Activated CD8-positive, alpha-beta T cell treated with anti-CD3 and anti-CD28 coated beads, Interleukin-2, amount 10 ng/mL, durations not matched to agents 7 days and 5 days (primary cell): ENCODE measurements at places on chromosomes 11 and 22.

- no peak for DNase-seq
These were observed 24.3 kb upstream of the OR8D2 start for GRCh38 chr11:124344346-124344745.

GRCh38 chr11:96284917-96285316 lies 58.1 kb downstream of the MAML2 start:
- DNase-seq: no peak

- no peak for DNase-seq
These were observed 14.3 kb upstream of the ACCSL start for GRCh38 chr11:44033411-44033850.

DNA sequence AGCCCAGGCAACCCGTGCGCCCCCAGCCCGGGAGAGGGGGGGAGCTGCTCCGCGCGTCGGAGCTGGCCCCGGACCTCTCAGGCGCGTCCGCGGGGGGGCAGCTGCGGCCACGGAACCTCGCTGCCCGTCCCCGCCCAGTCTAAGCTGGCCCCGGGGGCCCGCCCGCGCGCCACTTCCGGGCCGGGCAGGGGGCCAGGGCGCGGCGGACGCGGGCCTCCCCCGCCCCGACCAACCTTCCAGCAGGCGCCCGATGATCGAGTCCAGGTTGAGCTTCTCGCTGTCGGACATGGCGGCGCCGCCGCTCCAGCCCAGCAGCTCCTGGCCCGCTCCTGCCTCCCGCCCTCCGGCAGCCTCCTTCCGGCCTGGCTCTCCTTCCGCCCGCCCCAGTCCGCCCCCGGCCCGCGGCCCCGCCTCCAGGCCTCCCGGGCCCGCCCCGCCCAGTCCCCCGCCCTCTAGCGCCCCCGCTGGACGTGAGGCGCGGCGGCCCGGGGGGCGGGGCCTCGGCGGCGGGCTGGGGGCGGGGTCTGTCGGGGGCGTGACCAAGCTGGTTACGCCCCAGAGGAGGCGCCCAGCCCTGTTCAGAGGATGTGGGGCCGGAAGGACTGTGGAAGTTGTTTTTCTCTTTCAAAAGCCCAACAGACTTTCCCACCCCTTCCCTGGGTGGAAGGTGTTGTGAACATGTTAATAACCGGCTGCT lies at the start of gene PPP1CA:
TSS of gene PPP1CA (minus strand) at position 364 of the 697 bp plus-strand sequence. CDS start at position 288, 76 bp downstream.
- peak; percentile 92 for DNase-seq

DNA sequence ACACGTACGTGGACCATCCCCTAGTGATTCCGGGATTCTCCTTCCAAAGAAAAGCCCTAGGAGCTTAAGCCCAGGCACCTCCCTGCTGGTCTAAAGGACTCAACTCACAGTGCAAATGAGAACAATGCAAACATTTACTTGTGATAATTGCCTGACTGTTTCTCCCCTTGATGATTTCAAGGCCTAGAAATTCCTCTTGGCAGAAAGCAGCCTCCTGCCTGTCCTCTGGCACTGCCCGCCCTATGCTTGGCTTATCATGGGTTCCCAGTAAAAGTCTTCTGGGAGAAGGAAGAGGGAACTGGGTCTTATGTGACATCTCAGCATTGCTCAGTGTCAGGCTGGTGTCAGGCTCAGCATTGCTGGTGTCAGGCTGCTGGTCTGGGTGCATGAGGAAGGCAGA lies 351.8 kb downstream of the SHANK2 start:
- no peak for DNase-seq

GRCh38 chr11:70526116-70527045 lies 128.1 kb downstream of the CTTN start:
- no peak for DNase-seq

DNA sequence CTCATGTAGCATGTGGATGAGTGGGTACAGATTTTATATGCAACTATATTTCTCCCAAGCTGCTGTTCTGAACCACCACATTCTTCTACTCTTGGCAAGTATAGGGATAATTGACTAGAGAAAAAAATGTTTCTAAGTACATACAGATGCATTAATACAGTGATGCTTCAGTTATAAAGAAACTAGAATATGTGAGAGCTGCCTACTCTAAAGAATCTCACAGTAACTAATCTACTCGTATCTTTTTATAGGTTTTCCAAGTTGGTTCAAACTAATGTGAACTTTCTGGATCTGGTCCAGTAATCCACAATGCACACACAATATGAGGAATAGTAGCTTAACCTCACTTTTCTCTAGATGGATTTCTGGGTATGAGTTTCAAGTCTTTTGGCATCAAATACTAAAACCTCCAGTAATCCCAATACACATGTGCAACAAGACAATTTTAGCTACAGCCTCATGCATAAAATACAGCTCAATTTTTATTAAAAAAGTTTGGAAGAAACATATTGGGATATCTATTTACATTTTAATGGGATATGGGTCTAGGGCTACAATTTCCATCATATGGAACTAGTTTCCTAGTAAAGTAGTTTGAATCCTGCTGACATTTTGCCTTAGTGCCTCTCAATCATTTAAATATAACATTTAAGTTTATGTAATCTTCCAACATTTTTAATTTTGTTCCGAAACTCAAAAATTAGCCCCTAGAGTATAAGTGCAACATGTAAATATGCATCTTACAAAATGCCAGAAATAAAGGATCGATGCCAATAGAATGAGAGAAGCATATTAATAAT lies 2209.7 kb downstream of the LRRC4C start:
- DNase-seq: no peak

DNA sequence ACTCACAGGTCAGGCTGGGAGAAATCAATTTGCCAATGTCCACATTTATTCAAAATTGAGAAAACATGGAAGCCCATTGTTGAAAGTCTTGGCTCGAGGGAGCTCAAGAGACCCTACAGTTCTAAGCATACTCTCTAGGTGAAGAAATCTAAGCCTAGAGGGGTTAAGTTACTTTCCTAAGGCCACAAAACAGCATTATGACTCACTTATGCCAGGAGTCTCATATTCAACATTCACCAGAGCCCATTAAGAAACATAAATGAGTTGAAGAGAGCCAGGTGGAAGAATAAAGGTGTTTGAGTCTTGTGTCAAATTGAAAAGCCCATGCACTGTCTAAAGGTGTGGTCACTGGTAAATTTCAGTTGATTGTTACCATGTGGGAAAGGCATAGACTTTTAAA lies 108.1 kb downstream of the INSC start:
- DNase-seq: no peak

DNA sequence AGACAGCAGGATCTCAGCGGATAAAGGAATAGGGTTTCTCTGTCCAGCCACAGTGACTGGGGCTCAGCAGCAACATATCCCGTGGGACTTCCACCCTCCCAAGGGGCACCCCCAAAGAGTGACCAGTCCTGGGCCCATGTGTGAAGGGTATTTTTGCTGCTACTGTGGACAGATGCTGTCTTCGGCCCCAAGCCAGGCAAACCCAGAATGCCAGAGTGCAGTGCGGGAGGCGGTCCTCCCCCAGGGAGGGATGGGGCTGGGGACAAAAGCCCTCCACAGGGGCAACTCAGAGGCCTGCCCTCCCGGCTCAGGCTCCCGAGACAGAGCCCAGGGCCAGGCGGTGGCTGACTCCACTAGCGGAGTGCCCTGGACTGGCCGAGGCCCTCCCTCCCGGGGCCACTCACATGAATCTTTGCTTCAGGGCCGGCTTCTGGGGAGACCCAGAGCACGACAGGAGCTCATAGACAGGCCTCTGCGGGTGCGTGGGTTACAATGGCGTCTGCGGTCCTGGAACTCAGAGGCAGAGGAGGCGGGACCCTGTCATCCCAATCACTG lies 34.7 kb upstream of the WNT7B start:
- DNase-seq: no peak

DNA sequence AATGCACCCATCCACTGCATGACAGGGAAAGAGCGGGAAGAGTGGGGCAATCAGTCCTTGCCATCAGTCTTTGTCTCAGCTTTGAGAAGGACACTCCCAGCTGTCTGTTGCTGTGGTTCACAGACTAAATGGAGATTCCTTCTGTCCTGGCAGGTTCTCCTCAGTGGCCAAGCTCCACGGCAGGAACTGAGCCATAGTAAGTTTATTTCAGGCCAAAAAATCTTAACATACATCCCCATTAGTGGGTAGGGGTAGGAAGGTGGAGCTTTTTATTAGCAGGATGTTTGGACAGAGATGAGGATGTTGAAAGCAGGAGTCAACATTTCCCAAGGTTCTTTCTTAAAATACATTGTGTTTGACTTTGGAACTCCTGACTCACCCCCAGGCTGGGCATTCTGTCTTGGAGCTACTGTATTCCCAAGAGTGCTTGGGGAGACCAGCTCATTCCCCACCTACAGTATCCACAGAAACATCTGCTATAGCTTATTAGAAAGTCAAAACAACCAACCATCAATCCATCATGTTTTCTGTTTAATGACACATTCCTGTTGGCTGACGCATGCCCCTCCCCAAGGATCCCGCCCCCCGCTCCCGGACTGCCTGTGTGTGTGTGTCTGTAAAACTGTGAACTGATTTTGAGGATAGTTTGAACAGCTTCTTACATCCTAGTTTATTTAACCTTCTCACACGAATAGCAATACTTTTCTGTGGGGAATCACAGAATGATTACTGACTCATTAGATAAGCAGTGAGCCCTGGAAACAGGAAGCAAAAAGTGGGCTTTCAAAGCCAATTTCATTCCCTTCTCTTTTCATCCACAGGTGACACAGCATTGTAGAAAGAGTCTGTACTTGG lies 109.5 kb downstream of the CCDC81 start:
- DNase-seq: no peak

- DNase-seq: no peak
These were observed 3.0 kb downstream of the DKK3 start for GRCh38 chr11:12005476-12005875.

DNA sequence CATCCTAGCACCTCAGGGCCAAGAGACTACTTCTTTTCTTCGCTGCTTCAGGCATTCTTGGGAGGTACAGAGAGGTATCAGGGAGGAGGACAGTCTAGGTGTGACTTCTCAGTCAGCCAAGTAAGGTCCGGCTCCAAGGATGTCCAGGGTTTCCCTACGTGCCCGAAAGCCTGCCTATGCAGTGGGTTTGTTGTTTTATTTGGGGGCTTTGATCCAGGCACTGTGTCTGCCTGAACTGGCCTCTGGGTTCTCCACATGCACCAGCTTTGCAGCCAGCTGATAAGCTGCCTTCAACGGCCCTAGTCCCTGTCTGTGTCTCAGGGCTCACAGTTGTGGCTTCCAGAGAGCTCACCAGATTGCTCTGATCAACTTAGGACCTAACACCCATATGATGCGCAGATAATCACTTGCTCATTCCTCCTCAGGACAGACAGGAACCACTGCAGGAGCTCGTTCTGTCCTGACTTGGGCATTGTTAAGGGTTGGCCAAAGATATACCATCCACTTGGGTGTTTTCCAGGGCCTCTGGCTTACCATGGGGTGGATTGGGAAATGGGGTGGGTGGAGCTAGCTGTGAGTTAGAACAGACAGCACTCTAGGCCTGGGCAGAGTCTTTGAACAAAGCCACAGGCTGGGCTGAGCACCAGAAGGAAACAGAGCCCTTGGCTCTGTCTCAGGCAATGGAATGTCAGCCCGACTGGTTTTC lies 45.5 kb upstream of the CRYBB3 start:
- DNase-seq: no peak

- no peak for DNase-seq
These were observed 2.7 kb upstream of the SEC14L4 start for GRCh38 chr22:30508216-30508615.

DNA sequence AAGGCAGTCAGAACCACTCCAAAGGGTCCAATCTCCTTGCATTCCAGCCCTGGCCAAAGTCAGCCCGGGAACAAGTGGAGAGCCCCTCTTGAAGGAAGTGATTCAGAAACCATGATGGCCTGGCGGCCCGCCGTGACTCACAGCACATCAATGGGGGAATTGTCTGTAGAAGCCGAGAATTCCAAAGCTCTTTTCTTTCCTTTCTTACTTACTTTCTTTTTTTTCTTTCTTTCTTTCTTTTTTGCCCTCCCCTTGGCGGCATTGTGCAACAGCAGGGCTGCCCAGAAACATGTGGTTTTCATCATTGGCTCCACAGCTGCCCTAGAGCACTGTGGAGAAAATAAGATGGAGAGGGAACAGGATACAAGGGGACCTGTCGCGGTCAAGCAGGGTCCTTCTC lies 140.2 kb upstream of the TIMP3 start:
- DNase-seq: no peak

DNA sequence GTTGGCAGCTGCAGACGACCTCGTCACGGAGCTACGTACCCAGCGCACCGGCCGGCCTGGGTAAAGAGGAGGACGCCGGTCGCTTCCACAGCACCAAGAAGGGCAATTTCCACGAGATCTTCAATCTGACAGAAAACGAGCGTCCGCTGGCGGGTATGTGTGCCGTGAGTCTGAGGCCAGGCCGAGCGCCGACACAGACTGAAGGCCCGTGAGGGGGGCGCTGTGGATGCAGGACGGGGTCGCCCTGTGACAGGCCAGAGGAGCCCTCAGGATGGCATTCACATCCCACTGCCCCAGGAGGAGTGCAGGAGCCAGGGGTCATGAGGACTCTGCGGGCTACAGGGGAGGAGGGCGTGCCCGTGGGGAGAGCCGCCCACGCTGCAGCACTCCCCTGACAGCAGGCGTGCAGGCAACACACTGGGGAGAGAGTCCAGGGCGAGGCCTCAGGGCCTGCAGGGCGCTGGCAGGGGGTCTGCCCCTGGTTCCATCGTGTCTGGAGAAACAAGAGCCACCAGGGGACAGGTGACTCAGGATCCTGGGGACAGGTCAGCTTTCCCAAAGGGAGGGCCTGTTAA lies 53.6 kb downstream of the GRAMD4 start:
- peak; percentile 25 for DNase-seq

- peak; percentile 76 for DNase-seq
These were observed at the start of gene APOL1 for GRCh38 chr22:36252754-36253522. Gene APOL1 (plus strand): TSS chr22:36253133. CDS start chr22:36254956, 1,823 bp downstream.

DNA sequence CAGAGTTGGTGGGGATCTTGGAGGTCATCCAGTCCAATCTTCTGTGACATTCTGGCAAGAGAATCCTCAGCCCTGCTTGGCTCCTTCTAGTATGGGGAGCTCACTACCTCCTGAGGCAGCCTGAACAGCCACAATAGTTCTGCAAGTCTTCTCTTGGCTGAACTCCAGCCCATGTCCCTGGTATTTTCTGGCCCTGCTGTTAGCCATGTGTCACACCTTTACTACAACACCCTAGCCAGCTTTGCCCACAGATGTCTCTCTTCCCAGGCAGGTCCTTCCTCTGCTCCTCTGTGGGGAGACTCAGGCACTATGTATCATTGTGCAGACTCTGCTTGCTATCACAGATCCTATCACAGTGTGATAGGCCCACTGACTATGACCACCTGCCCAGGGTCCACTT lies 297.7 kb downstream of the CTTN start:
- DNase-seq: no peak

DNA sequence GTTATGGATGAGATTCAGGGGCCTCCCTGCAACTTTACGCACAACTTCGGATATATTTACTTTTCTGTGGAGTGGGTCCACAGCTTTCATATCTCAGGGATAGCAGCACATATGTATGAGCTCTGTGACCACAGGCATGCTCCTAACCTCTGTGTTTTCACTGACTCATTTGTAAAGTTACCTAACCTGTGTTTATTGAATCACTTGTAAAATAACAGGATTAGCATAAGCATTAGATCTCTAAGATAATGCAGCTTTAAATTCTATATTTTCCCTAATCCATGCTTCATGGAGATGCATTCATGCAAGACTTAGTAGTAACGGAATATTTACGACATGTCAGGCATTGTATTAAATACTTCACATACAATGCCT lies 47.9 kb upstream of the DDI1 start:
- no peak for DNase-seq

GRCh38 chr22:37472418-37473006 lies 13.7 kb downstream of the MFNG start:
- DNase-seq: peak; percentile 51

- no peak for DNase-seq
These were observed 189.9 kb downstream of the ARHGAP42 start for GRCh38 chr11:100876815-100877520.

GRCh38 chr11:38252620-38253019 lies 1654.6 kb upstream of the RAG2 start:
- no peak for DNase-seq

- DNase-seq: no peak
These were observed 413.4 kb downstream of the SOX6 start for GRCh38 chr11:15942936-15943335.
